Posterior vena cava (tissue), 2 donors: ENCODE measurements at places on chromosomes 5 and 9. TPM values are rescaled to one million over a fixed set of nuclear protein-coding genes. Genes with fewer than 3 reads are reported as not detected.

Gene DEPDC1B
- total RNA-seq, result 0.67 TPM

GRCh38 chr5:133618141-133618540, 5.8 kb upstream of the FSTL4 start:
- DNase-seq, result no peak

GRCh38 chr9:74949859-74950855, 2.6 kb downstream of the C9orf40 start:
- no peak for DNase-seq

DNA sequence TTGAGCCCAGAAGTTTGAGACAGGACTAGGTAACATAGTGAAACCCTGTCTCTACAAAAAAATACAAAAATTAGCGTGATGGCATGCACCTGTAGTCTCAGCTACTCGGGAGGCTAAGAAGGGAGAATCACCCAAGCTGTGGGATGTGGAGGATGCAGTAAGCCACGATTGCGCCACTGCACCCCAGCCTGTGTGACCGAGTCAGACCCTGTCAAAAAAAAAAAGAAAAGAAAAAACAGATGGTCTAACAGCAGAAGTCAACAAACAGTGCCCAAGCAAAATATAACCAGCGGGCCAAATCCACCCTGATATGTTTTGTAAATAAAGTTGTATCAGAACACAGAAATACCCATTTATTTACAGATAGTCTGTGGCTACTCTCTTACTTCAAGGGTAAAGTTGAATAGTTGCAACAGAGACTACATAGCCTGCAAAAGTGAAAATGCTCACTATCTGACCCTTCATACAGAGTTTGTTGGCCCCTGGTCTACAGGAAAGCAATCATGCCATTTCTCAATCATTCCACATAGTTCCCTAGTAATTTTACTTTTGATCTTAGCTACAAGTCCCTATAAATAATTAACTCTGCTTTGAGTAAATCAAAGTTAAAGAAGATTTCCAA, 383.7 kb downstream of the TLE1 start:
- DNase-seq, result no peak

DNA sequence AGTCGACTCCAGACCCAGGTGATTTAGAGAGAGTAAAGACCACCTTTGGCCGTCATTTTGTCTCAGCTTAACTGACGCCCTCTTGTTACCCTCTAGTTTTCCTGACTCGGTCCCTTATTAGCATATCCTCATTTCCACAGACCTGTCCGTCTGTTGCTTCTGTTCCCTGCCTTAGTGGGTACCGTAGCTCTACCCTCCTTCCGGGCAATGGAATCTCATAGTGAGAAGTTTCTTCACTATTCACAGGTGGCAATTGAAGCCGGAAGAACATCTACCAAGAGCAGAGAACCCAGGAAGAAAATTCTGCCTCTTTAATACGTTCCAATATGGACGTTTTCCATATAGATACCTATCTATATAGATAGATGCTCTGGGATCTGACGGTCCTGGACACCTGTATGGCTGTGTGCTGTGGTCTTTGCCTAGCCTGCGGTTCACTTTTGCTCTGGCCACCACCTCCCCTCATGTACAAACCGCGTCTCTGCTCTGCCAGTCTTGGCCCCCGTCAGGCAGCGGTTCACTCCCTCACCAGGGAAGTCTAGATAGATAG, 652 bp upstream of the TMEM161B start:
- no peak for DNase-seq
